HTR-8/SVneo (cell line): ENCODE measurements at places on chromosomes 1 and 21.

DNA sequence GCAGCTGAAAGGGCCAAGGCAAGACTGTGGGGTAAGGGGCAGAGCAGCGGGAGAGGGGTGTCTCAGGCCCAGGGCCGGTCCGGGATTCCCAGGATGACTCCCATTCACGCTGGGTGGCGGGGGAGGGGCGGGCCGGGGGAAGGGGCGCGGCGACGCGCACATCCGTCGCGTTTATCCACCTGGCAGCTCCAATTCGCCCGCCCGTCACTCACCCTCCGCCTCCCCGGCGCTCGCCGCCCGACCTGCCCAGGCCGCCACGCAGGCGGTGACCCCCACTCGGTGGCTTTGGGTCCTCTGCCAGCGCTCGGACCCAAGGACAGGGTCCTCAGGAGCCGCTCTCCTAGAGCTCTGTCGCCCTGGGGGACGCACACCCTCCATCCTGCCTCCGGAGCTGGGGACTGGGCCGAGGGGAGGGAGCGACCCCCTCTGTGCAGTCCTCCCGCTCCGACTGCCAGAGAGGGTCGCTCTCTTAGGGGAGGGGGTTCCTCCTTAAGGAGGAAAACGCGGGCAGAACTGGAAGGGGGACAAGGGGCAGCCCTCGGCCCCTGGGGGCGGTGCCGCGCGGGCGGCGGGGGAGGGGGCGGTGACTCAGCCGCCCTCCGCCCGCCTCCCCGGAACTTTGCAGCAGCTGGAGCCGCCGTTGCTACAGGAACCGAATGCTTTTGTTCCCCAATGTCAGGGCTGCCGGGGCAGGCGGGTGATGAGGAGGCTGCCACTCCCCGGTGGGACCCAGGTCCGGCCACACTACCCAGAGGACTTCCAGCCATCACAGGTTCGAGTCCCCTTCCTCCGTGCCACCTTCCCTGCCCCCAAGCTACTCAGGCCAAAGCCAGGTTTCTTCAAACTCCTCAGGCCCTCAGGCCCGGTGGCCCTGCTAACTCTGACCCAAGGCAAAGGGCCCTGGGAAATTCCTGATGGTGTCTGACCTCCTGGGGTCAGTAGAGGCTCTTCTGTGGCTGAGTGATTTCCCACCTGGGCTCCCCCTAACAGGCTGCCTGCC is 3.4 kb downstream of the ADGRB2 start:
- peak; percentile 69 for DNase-seq

- no peak for DNase-seq
These were observed 717 bp upstream of the BATF3 start for GRCh38 chr1:212700223-212700891.

GRCh38 chr1:83764209-83764608 is 234.7 kb downstream of the TTLL7 start:
- DNase-seq = no peak

- DNase-seq = no peak
These were observed 247.9 kb upstream of the LYPLAL1 start for GRCh38 chr1:218925777-218926176.

DNA sequence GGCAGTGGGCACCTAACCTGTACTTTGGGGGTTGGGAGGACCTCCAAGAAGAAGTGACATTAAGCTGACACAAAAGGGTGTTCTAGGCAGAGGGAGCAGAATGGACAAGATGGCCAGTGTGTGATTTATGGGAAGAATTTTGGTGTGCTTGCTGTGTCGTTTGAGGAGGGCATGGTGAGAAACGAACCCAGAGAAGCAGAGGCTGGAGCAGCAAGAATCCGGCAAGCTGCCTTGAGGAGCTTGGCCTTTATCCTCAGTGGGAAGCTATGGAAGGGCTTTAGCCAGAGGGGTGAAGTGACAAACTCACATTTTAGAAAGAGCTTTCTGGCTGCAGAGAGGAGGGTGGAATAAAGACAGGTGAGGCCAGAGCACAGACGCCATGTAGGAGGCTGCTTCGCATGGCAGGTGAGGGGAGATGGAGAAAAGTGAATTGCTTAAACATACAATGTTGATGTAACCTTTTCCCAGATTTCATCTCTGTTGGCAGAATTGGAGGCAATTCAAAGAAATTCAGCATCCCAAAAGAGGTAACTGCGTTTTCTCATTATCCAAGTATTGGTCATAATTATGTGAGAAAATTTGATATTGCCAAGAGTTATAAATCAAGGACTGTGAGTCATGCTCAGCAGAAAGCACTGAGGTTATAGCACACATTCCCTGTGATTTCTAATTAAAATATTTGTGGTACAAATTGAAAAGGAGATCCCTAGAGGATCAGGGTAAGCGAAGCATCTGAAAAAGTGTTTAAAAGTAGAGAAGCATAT is 26.5 kb downstream of the TRIM45 start:
- DNase-seq = no peak

DNA sequence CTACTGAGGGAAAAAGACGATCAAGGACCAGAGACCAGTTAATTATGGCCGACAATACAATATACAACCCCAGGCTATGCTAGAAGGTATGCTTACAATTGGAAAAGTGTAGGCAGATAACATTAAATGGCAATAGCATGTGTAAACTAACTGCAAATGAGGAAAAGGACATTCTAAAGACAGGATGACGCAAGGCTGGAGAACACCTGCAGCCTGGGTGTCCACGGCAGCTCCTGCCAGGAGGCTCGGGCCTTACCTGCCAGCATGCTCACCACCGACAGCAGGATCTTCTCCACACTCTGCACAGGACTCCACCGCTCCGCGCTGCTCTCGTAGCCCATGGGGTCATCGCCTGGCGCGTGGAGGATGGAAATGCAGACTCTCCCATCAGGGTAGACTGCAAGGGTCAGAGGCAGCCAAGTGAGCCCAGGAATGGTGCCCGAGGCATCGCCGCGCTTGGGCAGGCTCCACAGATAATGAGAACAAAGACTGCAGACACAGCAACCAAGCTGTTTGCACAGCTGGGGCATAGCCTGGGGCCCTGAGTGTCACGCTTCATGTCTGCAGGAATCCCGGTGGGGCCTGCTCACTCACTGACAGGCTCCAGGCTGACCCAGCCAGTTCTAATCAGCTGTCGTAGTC is 28.2 kb downstream of the UBE2G2 start:
- DNase-seq = no peak

- no peak for DNase-seq
These were observed 178.0 kb downstream of the RYR2 start for GRCh38 chr1:237219751-237220642.

- DNase-seq = peak; percentile 63
These were observed 49.0 kb downstream of the NRIP1 start for GRCh38 chr21:15015622-15016471.

DNA sequence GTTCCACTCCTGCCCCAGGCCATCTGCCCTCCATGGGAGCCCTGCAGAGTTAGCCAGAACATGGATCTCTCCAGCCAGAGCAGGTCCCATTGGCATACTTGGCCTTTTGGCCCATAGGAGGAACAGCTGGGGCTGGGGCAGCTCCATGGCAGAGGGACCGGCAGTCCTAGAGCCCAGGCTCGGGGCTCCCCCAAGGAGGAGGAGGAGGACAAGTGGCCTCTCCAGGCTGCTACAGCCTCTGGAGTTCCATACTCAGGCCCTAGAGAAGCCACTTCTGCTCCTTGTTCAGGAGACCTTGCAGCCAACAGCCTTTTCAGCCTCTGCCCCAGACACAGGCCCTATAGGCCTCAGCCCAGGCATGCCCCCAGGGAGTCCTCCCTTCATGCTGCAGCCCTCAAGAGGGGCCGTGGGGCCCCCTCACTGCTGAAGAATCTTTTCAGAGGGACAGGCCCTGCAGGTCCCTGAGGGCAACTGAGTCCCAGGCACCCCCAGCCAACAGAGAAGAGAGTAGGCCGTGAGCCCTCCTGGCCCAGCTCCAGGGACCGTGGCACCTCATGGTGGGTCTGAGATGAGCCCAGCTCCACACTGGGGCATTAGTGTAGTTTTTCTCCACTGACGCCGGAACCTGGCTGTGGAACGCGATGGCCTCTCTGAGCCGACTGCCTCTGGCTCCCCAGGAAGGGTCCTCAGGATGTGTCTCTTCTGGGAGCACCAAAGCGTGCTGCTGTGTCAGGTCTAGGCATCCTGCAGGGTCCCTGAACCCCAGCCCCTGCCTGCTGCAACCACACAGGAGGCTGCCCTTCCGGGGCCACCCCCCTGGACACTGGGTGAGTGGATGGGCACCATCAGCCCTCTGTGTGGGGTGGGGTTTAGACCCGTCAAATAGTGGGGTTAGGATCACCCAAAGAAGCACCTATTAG is 297.6 kb upstream of the VAMP3 start:
- DNase-seq = no peak

- DNase-seq = no peak
These were observed 69.8 kb upstream of the FAM3B start for GRCh38 chr21:41246808-41247207.

DNA sequence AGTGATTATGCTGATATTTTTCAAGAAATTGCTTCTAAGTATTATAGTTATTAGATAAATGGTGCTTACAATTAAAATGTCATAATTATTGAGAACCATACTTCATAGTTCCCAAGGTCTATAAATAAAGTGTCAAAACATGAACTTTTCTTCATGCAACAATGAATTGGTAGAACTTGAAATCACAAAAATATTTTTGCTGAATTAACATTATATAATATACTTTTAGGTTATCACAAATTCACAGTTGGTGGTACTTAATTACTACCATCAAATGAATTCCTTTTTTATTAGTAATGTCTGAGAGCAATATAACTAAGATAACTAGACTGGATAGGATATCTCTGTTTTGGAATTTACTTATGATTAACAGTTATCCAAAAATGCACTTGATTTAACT is 4.7 kb downstream of the DNM3 start:
- DNase-seq = no peak

DNA sequence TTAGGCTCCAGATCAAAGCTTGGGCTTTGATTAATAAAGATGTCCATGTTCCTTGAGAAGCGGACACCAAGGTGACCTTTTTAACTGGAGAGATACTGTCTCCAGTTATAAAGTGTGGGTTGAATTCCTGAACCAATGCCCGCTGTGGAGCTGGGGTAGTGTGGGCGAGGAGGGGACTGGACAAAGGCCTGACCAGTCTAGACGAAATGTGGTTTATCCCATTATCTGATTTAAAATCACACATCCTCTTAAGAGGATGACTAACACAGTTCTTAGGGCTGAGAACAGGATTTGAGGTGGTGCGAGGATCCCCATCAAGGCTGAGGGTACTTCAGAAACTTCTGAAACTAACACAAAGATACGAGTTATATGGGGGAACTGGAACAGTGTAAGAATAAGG is 84.5 kb upstream of the GCLM start:
- DNase-seq = peak; percentile 23

- no peak for DNase-seq
These were observed 29.1 kb upstream of the PARP1 start for GRCh38 chr1:226436855-226437491.

GRCh38 chr1:118556936-118557335 is 371.9 kb upstream of the SPAG17 start:
- no peak for DNase-seq

- DNase-seq = no peak
These were observed 71.9 kb downstream of the SCCPDH start for GRCh38 chr1:246795906-246796694.

GRCh38 chr1:214108097-214108446 is 120.3 kb downstream of the PROX1 start:
- DNase-seq = no peak

- DNase-seq = no peak
These were observed 948 bp downstream of the STK40 start for GRCh38 chr1:36384542-36385409.

GRCh38 chr1:227796359-227796915 is 19.0 kb upstream of the PRSS38 start:
- no peak for DNase-seq

DNA sequence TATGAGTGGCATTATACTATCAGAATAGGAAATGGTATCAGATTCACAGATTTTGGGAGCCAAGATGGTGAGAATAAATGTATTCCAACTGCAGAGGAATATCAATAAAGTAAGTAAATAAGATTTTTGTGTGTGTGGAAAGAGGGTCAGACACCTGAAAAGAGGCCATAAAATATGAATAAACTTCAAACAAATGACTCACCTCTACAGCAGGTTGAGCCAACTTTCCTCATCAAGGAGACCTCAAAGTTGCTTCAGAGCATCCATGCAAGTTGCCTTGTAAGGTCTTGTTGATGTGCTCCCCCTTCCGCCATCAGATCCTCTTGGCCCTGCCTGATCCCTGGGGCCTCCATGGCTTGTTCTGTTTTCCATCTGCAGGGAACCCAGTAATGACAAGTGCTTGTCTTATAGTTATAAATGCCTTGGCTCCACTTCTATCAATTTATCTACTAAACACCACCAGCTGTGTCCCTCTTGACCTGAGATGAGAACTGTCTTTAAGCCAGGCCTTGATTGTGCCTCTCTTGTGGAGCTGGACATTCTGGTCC is 775.6 kb downstream of the LTN1 start:
- DNase-seq = no peak

- no peak for DNase-seq
These were observed 55.1 kb downstream of the CD58 start for GRCh38 chr1:116515702-116516101.

- DNase-seq = no peak
These were observed 38.9 kb downstream of the RTCA start for GRCh38 chr1:100304921-100305320.

DNA sequence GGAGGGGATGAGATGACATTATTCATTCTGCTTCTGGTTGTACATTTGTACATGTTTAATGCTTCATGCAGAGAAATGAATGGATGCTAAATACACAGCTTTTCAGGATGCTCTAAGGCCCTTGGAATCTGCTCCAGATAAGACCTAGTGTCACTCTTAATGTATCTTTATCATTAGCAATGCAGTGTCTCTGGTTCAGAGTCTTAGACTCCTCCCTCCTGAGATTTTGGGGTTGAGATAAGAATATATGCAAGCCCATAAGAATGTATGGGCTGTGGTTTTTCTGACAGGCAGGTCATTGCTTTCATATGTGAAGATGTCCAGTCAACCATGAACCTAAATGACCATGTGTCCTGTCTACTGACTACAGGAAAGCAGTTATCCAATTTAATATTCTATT is 415.5 kb downstream of the RPS6KC1 start:
- no peak for DNase-seq

DNA sequence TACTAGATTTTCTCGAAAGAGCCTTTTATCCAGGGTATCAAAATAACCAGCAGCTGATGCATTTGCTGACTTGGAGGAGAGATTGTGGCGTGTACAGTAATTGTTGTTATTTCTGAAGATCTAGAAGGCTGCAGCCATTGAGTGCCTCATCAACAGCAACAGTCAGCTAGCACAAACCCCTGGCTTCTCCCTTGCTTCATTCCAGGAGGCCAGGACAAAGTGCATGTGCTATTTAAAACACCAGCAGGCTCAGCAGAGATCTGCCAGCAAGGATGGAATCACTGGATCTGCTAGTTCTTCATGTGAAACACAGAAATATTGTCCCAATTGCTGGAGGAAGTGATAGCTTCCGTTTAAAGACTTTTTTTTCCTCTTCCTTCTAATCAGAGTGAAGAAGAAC is 2.8 kb upstream of the NGF start:
- no peak for DNase-seq

GRCh38 chr1:192565946-192566345 is 9.6 kb upstream of the RGS1 start:
- DNase-seq = no peak
